ENCODE measurements at places on chromosomes 16 and 17.

GRCh38 chr17:22506861-22507260 is 814.5 kb downstream of the KCNJ18 start:
- DNase-seq = peak; percentile 37

- DNase-seq = no peak
These were observed 41.2 kb downstream of the PRMT7 start for GRCh38 chr16:68351991-68352431.

DNA sequence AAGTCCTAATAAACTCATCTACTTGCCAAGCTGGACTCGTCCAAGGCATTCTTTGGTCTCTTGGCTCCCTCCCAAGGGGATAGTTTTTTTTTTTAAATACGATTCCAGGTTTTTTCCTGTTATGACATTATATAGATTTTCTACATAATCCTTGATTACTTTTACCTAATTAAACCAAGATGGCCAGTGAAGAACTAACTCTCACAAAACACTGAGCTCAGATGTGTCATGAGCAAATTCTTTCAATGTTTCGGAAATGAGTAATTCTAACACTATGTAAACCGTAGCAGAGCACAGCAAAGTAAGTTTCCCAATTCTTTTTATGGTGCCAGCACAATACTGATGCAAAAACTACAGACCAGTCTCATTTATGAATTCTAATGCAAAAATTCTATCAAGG is 1.8 kb downstream of the ZNF23 start:
- DNase-seq = no peak

GRCh38 chr17:8941980-8942622 is 23.4 kb downstream of the PIK3R5 start:
- DNase-seq = no peak

GRCh38 chr17:28482551-28483199 is 9.2 kb downstream of the SLC13A2 start:
- DNase-seq = no peak

DNA sequence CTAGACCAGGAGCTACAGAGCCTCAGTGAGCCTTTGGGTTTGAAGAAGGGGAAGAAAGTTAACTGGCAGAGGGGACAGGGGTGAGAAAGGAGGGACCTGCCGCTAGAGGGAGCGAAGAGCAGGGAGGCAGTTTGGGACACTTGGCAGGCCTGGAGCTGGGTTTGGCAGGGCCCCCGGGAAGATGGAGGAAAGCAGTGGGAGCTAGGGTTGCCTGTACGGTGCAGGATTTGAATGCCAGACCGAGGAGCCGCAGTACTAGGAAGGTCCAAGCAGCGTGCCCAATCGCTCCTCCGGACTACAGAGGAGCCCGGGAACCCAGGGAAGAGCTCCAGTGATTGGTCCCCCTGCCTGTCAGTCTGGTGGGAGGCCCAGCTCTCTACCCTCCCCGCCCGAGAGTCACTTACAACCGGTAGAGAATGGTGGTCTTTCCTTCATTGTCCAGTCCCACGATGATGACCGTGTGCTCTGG is 1.3 kb downstream of the ARL5C start:
- peak; percentile 90 for DNase-seq

DNA sequence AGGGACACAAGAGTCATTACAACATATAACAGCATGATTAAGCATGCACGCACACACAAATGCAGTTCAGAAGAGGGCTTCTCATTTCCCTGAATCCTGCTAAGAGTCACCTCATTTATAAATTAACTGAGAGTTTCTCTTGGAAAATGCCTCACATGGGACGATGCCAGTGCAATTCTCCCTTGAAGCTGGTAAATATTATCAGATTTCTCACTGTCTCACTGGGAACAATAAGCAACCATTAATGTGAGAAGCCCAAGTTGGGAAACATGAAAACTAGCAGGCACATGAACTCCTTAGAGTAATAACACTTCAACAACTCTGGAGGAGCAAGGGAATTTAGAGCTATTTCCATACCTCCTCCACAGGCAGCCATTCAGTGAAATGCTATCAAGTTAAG is 26.4 kb downstream of the SETD6 start:
- DNase-seq = no peak

DNA sequence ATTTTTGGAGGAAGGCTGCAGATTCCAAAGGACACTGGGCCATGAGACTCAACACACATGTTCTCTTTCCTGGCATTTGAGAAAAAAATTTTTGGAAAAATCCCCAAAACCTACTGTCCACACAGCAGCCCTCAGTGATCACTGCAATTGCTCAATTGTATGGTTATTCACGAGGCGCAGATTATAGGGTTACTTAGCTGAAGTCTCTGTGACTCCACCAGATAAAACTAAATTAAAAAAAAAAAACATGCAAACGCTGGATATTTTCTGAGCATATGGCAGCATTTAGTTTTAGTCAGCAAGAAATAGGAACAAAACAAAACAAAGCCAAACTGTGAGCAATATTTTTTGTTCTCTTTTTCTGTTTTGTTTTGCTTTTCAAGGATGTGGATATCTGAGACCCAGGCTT is 83.8 kb upstream of the FAM20A start:
- no peak for DNase-seq

- peak; percentile 100 for DNase-seq
These were observed at the start of the genes EARS2 and UBFD1 for GRCh38 chr16:23556881-23557778. Gene EARS2, minus strand, starts transcription at chr16:23557350. Its CDS starts 7 bp downstream, at chr16:23557343. Gene UBFD1, plus strand, starts transcription at chr16:23557727. Its CDS starts 16 bp downstream, at chr16:23557743.

- DNase-seq = peak; percentile 52
These were observed 1714.6 kb downstream of the TP53TG3F start for GRCh38 chr16:35174016-35174415.

- peak; percentile 58 for DNase-seq
These were observed 103.3 kb downstream of the METRNL start for GRCh38 chr17:83182620-83183101.

DNA sequence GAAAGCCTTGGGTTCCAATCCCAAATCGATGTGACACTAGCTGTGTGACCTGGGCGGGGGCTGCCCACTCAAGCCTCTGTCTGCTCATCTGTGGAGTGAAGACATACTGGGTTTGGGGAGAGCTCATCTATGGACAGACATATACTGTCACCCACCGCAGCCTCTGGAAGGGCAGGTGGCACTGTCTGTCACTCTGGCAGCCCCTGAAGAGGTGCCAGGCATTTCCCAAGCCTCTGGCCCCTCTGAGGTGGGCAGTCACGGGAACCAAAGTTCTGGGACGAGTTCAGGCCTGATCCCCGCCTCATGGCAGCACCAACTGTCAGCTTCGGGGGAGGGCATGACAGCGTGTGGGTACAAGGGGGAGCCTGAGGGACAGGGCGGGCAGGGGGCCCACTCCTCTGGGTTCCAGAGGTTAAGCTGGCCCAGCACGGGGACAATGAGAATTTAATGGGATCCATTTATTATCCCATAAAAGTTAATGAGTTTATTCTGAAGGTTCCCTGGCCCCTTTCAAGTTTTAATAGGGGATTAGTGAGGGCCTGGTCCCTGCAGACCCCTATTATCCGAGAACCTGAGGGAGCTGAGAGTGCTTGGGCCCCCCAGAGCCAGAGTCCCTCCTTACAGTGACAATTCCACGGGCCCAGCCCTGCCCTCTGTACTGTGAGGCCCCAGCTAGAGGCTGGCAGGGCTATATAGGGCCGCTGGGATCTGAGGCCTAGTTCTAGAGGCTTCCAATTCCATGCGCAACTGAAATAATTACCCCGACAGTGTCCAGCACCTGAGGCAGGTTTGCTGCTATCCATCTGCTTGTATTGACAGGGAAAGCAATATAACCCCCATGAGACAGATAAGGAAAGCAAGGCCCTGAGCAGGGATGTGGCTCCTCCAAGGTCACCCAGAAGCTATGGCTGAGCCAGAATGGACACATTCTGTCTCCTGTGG is 18.8 kb downstream of the SEZ6 start:
- no peak for DNase-seq

DNA sequence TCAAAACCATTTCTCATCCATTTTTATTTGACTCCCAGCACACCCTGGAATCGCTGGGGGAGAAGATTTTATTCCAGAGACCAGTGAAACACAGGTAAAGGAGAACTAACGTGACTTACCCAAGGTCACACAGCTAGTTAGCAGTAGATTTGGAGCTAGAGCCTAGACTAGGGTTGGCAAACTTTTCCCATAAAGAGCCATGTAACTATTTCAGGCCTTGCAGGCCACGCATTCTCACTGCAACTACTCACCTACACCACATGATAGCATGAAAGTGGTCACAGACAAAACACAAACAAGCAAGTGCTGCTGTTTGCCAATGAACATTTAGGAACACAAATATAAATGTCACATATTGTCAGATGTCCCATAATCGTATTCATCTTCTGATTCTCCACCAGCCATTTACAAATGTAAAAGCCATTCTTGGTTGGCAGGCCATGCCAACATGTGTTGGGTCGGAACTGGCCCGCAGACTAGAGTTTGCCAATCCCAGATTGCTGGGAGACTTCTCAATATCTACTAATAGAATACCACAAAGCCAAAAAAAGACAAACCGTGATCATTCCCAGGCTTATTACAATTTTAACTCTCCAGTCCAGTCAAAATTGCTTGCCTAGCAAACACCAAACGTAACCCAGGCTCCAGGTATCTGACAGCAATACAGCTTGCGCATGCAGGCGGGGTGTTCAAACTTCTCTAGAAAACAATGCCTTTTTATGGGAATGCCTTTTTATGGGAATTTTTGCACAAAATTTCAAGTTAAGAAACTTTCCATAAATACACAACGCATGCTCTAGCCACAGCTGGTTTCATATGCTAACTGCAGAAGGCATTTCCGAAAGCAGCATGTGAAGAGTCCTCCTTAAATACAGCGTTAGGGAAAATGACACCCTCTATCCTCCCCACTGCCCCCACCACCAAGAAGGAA is 20.9 kb downstream of the ZFHX3 start:
- no peak for DNase-seq

GRCh38 chr17:12591021-12591735 is 74.5 kb upstream of the MYOCD start:
- DNase-seq = no peak

- no peak for DNase-seq
These were observed 33.0 kb upstream of the SEC14L1 start for GRCh38 chr17:77107506-77108433.

DNA sequence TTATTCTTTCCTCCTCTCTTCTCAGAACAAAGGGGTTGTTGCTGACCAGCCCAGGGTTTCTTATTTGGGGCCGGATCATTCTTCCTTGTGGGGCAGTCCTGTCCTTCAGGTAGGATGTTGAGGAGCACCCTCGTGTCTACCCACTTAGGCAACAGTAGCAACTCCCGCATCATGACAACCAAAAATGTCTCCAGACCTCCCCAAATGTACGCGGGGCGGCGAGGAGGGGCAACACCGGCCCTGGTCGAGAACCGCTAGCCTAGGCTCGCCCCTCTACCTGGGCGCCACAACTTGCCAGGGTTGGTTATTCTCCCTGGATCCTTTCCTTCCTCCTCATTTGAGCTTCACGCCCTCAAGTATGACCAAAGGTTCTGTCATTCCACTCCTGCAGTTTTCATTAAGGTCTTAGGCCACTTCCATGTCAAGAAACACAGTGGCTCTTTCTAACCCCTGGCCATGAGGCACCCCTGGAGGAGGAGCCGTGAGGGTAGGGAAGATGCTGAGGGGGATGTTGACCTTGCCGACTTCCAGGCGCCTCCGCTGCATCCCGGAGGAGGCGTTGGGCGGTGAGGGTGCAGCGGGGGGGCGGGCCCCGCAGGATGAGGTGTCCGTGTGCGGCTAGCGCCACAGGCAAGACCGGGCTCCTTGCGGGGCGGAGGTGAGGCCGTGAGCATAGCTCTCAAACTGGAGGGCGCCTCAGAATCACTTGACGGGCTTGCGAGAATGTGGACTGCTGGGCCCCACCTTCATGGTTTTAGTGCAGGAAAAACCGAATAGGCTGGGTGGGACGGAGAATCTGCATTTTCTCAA is 712 bp upstream of the SPECC1 start:
- DNase-seq = no peak

GRCh38 chr17:32927724-32928585 is at the start of gene TMEM98:
Gene TMEM98, plus strand, starts transcription at chr17:32928153. Its CDS starts 3,376 bp downstream, at chr17:32931529.
- DNase-seq = peak; percentile 78

DNA sequence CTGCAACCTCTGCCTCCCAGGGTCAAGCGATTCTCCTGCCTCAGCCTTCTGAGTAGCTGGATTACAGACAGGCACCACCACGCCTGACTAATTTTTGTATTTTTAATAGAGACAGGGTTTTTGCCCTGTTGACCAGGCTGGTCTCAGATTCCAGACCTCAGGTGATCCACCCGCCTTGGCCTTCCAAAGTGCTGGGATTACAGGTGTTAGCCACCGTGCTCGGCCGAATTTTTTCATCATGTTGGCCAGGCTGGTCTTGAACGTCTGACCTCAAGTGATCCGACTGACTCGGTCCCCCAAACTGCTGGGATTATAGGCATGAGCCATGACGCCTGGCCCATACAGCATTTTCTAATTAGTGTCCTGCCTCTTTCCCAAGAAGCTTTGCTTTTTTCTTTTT is 52.7 kb upstream of the ADORA2B start:
- DNase-seq = no peak

DNA sequence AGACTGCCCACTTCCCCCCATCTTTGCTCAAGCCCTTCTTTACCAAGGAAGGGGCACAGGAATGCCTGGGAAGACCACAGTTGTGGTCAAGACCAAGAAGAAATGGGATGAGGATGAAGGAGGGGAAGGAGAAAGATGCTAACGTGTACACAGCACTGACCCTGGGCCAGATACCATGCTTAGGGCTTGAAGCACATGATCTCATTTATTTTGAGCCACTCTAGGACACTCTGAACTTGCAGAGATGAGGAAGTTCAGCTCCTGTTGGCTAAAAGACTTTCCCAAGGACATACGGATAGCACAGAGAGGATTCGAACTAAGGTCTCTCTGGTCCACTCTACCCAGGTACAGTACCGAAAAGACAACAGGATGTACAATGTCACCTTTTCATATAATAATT is 42.6 kb downstream of the PIK3R5 start:
- no peak for DNase-seq

DNA sequence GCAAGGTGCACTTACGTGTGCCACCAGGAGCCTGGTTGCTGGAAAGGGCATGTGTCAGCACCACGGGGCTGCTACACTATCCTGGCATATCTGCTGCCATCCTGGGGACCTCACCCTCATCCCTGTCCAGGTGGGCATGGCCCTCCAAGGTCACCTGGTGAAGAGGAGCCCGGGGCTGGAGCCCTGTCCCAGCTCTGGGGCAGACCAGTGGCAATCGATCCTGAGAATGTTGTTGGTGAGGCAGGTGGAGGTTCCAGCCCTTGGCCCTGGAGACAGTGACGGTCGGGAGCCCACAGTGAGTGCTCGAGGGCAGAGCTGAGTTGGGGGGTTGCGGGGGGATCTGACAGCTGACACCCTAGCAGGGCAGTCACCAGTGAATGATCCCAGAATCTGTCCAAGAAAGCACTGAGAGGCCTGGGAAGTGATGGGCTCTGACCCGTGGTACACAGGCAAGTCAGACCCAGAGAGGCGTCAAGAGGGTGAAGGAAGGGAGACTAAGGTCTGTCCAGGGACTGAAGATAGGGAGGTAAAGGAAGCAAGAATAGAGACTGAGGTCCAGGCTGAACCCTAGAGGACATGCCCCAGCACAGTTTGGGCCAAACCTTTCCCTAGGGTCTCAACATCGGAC is 17.6 kb downstream of the POLR3K start:
- peak; percentile 56 for DNase-seq
